ENCODE measurements at places on chromosomes 7 and 10. TPM values are rescaled to one million over a fixed set of nuclear protein-coding genes. Genes with fewer than 3 reads are reported as not detected.

DNA sequence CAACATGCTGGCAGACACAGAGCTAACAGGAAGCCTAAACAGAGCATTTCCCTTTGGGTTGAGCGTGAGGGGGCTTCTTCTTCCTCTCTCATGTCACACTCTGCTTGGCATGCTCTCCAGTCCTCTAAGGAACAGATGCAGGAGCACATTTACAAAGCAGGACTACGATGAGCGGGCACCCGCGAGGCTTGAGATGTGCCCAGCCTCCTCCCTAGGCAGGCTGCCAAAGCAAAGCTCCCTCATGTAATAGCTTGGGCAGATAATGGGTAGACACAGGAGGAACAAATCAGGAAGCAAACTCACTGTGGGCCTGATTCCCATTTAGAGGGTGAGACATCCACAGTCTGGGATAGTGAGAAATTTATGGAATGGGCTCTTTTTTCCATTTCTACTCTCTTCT is 519.1 kb downstream of the NRG3 start:
- H3K4me1 ChIP-seq, result no peaks in the 10 kb centered on the region
- DNase-seq, result no peak
- no peak overlapping the region for H3K27ac ChIP-seq
- no peak overlapping the region for H3K4me3 ChIP-seq

DNA sequence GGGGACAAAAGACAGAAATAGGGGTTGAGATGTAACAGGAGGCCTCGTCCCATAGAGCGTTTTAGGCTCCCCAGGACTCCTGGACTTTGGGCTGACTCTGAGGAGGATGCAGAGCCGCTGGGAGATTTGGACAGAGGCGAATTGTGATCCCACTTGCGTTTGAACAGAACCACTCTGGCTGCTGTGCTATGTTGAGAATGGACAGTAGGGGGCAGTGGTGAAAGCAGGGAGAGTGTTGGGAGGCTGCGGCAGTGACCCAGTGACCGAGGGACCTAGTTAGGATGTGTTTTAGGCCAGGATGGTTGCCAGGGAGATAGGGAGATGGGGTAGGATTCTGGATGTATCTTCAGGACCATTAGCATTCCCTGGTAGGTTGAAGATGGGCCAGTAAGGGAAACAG is 271.6 kb downstream of the CCDC3 start:
- H3K4me3 ChIP-seq, result no peak overlapping the region
- H3K36me3 ChIP-seq, result no peaks in the 10 kb centered on the region
- H3K27me3 ChIP-seq, result no peaks in the 10 kb centered on the region
- H3K4me1 ChIP-seq, result peaks cover 10% of the 10 kb centered on the region

DNA sequence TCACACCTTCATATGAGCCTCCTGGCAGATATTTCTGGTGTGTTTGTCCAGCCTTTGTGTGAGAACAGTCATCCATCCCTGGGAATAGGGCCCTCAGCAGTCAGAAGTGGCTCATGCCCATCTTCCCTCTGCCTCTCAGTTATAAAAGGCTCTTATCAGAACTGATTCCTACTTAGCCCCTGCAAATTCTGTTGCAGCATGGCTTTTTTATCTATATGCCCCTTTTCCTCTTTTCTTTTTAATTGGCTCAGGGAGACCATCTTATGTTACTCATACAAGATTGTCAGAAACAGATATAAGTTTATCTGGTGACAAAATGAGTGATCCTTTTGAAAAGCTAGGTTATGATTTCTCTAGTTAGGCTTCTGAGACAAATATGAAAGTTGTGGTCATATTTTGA is 194.1 kb downstream of the CREB5 start:
- H3K36me3 ChIP-seq, result no peaks in the 10 kb centered on the region
- H3K27ac ChIP-seq, result no peak overlapping the region
- H3K4me1 ChIP-seq, result no peaks in the 10 kb centered on the region
- DNase-seq, result no peak
- H3K4me3 ChIP-seq, result no peak overlapping the region

DNA sequence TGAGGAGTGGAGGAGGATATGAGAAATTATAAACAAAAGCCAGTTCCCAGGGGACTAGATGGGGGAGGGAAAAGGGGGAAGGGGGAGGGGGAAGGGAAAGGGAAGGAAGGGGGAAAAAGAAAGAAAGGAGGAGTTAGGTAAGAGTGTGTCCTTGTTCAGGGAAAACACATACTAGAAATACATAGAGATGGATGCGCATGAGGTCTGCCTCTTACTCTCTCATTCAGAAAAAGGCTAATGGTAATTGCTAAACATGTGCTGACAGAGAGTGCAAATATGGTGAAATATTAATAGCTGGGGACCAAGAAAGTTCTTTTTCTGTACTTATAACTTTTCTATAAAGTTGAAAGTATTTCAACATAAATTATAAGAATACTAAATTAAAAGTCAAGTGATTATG is 64.5 kb downstream of the ZFAND4 start:
- DNase-seq, result no peak
- peaks cover 3% of the 10 kb centered on the region for H3K36me3 ChIP-seq
- H3K27ac ChIP-seq, result no peak overlapping the region
- no peaks in the 10 kb centered on the region for H3K4me1 ChIP-seq
- H3K4me3 ChIP-seq, result no peak overlapping the region

- DNase-seq, result no peak
- no peak overlapping the region for H3K27ac ChIP-seq
- H3K4me1 ChIP-seq, result no peaks in the 10 kb centered on the region
- no peaks in the 10 kb centered on the region for H3K27me3 ChIP-seq
Observed at GRCh38 chr7:82375129-82375528, 68.4 kb downstream of the CACNA2D1 start.

- no peak for DNase-seq
- H3K27me3 ChIP-seq, result peaks cover 1% of the 10 kb centered on the region
- H3K27ac ChIP-seq, result no peak overlapping the region
- H3K4me3 ChIP-seq, result no peak overlapping the region
- peaks cover 4% of the 10 kb centered on the region for H3K4me1 ChIP-seq
- H3K36me3 ChIP-seq, result no peaks in the 10 kb centered on the region
Observed at GRCh38 chr10:74792726-74793125, 33.7 kb upstream of the KAT6B start.

DNA sequence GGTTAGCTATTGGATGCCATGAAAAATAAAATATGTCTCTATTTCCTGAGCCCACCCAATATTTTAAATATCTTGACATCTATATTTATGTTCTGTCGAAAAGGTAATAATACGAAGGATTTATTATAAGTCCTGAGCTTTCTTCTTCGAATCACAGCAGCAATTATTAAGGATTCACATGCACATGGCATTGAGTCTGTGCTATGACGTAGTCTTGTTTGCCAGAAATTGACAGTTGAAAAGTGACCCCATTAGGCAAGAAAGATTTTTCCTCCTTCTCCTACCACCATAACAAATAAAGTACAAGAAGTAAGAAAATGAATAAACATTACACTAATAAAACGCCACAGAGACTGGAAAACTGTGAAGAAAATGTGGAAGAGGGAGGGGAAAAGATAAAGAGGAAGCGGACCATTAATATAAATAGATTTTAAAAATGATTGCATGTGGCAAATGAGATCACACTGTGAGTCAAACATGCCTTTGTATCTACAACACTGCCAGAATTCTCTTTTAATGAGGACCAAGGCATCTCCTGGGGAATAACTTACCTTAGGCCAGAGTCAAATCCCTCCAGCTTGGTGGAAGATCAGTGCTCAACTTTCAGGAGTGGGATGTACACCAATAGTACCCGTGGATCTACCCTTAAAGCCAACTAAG is 21.6 kb downstream of the FZD1 start:
- no peak overlapping the region for H3K4me3 ChIP-seq
- no peak overlapping the region for H3K27ac ChIP-seq
- no peaks in the 10 kb centered on the region for H3K4me1 ChIP-seq
- H3K27me3 ChIP-seq, result peaks cover 11% of the 10 kb centered on the region
- DNase-seq, result no peak
- no peaks in the 10 kb centered on the region for H3K36me3 ChIP-seq

Gene MRPS24
- total RNA-seq, result 106 TPM

Gene PPP3CB
- total RNA-seq, result 45.4 TPM

Gene CREB5
- not detected for total RNA-seq

Gene PNLIPRP2
- not detected for total RNA-seq

Gene SPDYE16
- 0.14 TPM for total RNA-seq

Gene SLC13A1
- total RNA-seq, result not detected

Gene AGBL3
- 3.9 TPM for total RNA-seq
